ENCODE measurements at places on chromosomes 5 and 9.

GRCh38 chr9:120725907-120726306 lies 11.6 kb upstream of the MEGF9 start:
- no peak for DNase-seq

DNA sequence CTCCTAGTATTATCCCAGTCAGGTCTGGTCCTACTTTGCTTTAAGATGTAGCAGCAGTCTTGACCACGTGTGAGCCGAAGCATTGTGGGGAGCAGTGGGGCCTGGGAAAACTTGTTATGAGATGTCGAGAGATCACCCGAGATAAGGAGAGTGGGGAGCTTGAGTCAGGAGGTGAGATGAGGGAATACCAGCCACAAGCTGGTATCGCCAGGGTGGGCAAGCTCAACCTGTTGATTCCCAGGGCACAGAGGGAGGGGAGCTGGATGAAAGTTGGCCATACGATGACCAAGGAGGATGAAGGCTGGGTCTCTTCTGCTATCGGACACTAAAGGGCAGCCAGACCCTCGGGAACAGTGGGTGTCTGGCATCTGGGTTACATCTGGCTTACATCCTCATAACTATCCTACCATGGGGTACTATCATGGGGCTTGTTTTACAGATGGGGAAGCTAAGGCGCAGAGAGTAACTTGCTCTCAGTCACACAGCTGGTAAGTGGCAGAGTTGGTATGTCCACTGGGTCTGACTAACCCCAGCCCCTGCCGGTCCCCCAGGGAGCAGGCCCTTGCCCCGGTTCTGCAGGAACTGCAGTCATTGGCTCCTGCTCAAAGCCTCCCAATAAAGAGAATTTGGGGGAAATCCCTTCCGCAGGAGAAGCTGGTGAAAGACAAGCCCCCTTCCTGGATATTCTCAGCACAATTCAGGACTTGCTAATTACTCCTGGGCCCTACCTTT lies 13.4 kb upstream of the TIFAB start:
- no peak for DNase-seq

DNA sequence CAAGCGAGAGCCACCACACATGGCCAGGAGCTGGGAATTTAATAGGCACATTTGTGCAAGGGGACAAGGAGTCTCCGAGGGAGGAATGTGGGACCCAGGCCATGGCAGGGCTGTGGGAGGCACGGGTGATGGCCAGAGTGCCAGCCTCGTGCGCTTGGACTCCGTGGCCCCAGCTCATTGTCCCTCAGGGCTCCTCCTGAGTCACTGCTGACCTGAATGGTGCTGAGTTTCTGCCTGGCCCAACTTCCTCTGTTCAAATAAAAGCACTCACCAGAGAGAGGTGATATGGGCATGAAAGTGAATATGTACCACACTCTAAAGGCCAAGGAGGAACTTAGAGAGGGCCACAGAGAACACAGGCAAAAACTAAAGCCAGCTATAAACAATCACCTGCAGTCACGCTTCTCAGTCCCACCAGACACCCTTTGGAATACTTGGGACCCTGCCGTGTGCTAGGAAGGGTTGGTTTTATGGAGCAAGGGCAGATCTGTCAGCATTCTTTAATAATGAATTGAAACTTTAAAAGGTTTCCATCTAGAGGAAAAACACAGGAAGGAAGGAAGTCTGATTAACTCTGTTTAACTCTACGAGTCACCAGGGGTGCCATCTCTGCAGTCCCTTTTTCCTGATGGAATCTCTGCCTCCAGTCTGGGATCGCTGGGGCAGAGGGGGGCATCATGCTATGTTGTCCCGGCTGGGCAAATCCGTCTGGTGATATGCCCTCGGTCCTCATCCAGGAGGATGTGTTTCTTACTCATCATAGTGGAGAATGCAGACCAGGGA lies 25.1 kb upstream of the UBE2QL1 start:
- DNase-seq: no peak

DNA sequence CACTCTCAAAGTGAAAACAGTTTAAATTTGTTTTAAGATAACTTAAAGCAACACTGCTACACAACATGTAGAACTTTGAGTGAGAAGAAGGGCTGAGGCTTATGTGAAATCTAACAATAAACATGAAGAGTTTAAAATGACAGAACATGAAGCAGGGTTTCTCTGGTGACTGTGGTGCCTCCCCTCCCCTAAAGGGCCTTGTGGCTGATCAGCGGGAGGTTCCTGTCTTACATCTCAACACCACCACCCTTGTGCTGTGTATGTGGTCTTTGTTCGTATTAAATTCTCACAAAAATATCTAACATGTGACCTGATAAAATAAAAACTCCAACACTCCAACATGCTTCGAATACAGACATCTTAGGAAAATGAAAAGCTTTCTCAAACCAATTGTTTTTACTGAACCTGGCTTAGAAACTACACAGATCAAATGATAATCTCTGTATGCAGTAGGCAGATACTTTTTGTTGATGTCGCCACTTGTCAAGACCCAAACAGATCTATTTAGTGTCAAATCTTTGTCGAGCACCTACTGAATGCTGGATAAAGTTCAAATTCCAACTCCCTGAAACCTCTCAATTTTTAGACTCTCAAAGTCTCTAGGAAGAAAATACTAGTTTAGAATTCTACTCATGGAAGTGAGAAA lies 9.9 kb upstream of the IQGAP2 start:
- no peak for DNase-seq

- DNase-seq: no peak
These were observed 146.1 kb upstream of the OTULINL start for GRCh38 chr5:14435481-14435880.

GRCh38 chr9:86054695-86055094 lies 44.7 kb downstream of the GOLM1 start:
- no peak for DNase-seq

- no peak for DNase-seq
These were observed 62.1 kb upstream of the HSPA9 start for GRCh38 chr5:138637256-138637655.

- no peak for DNase-seq
These were observed 97.5 kb downstream of the ANKRD33B start for GRCh38 chr5:10661401-10661800.
